Neural progenitor cell (in vitro differentiated cells): ENCODE measurements at places on chromosomes 4 and X. TPM values are rescaled to one million over a fixed set of nuclear protein-coding genes. Genes with fewer than 3 reads are reported as not detected.

The TLR6 gene
- 0.06 and 0.07 TPM in 2 replicates for total RNA-seq

The HMGN5 gene
- total RNA-seq: 1.9 and 2.3 TPM in 2 replicates

DNA sequence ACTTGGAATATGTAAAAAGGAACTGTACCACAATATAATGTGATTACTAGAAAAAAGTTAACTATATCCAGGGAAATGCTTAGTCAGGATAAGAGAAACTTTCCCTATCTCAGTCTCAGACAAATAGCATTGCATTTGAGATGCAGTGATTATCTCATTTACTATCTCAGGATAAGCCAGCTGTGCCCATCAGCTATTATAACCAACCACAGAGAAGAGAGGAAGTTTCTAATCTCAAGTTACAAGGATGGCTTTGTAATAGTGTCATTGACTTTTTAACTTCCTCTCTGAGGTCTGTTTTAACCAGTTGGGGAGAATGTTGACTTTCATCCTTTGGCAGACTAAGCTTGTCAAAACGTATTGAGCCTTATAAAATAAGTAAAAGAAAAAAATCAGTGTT, 56.5 kb downstream of the SNX25 start:
- no peaks in the 10 kb centered on the region for H3K4me1 ChIP-seq
- no peaks in the 10 kb centered on the region for H3K27me3 ChIP-seq
- H3K36me3 ChIP-seq: peaks cover 3% of the 10 kb centered on the region

DNA sequence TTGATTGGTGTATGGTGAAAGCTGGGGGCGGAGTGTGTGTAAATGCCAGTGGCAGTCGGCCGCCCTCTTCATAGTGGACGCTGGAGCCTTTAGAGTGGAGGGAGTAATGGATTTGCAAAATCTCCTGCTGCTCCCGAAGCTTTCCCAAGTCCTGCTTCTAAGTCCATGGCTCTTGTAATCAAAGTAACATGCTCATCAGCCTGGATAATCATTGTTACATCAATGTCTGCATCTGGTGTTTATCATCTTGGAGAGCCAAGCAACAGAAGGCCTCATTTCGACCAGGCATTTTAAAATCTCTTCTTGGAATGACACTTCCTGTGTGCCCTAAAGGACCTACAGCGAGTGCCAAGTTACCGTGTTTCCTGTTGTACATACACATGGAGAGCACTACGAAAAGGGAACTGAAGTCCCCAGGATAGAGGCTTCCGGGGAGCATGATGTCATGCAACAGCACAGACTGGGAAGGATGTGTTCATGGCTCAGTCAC, 32.2 kb downstream of the UNC5C start:
- H3K36me3 ChIP-seq: no peaks in the 10 kb centered on the region
- H3K4me3 ChIP-seq: no peak overlapping the region
- no peak overlapping the region for H3K27ac ChIP-seq
- no peaks in the 10 kb centered on the region for H3K4me1 ChIP-seq

- H3K4me1 ChIP-seq: peaks cover 36% of the 10 kb centered on the region
- H3K36me3 ChIP-seq: no peaks in the 10 kb centered on the region
- H3K27me3 ChIP-seq: peaks cover 31% of the 10 kb centered on the region
- peak overlapping the region; percentile 24 for H3K4me3 ChIP-seq
- no peak overlapping the region for H3K27ac ChIP-seq
These were observed 2.8 kb downstream of the TRIM2 start for GRCh38 chr4:153207027-153207426.

GRCh38 chr4:74768857-74769525, 25.3 kb downstream of the BTC start:
- H3K27me3 ChIP-seq: no peaks in the 10 kb centered on the region
- no peak for DNase-seq
- H3K36me3 ChIP-seq: no peaks in the 10 kb centered on the region
- H3K27ac ChIP-seq: no peak overlapping the region

The PPARGC1A gene
- total RNA-seq: 1.7 and 6.6 TPM in 2 replicates

The IL13RA1 gene
- total RNA-seq: 1.8 and 3.2 TPM in 2 replicates

The QDPR gene
- total RNA-seq: 22.4 and 44.1 TPM in 2 replicates

The TMEM31 gene
- 0.46 TPM in 1 of 2 replicates, not detected in the other for total RNA-seq

The GYPB gene
- not detected in 2 replicates for total RNA-seq

The LRRC66 gene
- total RNA-seq: 0.40 and 1.0 TPM in 2 replicates

The SPANXA1 gene
- not detected in 2 replicates for total RNA-seq

The GYPE gene
- total RNA-seq: not detected in 2 replicates

DNA sequence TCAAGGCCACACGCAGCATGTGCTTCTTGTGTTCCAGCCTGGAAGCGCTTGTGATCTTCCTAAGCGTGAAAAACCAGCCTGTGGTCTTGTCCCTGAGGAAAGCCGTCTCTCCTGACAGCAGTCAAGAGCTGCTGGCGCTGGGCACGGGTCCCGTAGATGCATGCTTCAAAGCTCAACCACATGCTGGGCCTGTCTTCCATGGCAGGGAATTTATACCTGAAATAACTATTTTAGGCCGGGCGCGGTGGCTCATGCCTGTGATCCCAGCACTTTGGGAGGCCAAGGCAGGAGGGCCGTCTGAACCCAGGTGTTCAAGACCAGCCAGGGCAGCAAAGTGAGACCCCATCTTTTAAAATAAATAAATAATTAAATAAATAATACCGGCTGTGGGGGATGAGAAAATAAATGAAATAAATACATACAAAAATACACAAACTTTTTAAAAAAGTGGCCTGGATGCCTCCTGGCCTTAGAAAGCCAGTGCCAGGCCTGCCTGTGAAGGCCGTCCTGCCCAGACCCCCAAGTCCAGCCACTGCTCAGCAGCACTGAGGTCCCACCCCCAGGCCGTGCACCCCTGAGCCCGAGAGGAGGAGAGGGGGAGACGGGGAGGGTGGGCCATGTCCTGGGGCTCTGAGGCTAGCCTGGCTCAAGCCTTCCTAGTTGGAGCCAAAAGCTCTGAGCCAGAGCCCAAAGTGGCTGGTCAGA, 10.4 kb downstream of the LRPAP1 start:
- H3K4me3 ChIP-seq: no peak overlapping the region
- DNase-seq: no peak
- H3K27ac ChIP-seq: no peak overlapping the region
- no peaks in the 10 kb centered on the region for H3K36me3 ChIP-seq
- H3K27me3 ChIP-seq: no peaks in the 10 kb centered on the region

The LNX1 gene
- 0.34 and 0.43 TPM in 2 replicates for total RNA-seq

DNA sequence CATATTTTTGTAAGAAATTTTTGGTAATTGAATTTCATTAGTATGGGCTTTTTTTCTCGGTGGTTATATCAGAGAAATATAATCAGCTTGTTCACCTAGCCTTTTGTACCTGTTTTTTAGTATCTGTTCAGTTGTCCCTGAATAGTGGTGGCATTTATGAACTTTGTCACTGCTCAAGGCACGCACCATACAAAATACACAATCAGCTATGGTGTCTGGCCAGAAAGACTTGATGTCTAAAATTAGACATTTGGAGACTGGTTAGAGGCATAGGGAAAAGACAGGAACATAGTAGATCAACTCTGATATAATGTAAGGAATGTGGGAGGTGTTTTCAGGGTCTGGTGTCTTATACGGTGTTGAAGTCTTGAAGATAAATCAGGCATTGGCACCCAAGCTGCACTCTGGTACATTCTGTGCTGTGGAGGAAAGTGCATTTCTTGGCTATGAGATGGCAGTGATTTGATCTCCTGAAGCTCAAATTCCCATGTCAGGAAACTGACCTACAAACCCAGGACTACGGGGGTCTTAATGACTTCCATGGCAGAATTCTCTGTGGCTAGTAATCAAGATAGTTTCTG, 3.6 kb downstream of the ART3 start:
- no peak overlapping the region for H3K27ac ChIP-seq
- no peaks in the 10 kb centered on the region for H3K36me3 ChIP-seq
- no peak for DNase-seq
- H3K4me1 ChIP-seq: peaks cover 1% of the 10 kb centered on the region
- H3K27me3 ChIP-seq: no peaks in the 10 kb centered on the region
- H3K4me3 ChIP-seq: no peak overlapping the region
